ENCODE measurements at places on chromosomes 6 and 20.

DNA sequence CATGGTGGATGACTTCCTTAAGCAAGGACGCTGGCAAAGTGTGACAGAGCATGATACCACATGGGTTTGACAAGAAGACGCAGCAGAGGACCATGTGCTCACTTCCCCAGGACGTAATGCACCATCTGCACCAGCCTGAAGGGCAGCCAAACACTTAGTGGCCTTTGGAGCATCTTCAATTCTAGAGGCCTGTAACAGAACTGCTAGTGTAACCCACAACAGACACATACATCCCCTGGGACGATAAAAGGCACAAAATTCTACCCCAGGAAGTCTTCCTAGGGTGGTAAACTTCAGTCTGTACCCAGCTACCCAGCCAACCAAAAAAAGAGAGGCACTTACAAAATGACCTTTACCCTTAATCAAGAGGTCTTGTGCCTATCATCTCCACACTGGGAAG lies 9.2 kb upstream of the CPNE1 start:
- no peak for DNase-seq

- no peak for DNase-seq
Measured at GRCh38 chr20:41202426-41202825, 65.1 kb downstream of the PLCG1 start.

DNA sequence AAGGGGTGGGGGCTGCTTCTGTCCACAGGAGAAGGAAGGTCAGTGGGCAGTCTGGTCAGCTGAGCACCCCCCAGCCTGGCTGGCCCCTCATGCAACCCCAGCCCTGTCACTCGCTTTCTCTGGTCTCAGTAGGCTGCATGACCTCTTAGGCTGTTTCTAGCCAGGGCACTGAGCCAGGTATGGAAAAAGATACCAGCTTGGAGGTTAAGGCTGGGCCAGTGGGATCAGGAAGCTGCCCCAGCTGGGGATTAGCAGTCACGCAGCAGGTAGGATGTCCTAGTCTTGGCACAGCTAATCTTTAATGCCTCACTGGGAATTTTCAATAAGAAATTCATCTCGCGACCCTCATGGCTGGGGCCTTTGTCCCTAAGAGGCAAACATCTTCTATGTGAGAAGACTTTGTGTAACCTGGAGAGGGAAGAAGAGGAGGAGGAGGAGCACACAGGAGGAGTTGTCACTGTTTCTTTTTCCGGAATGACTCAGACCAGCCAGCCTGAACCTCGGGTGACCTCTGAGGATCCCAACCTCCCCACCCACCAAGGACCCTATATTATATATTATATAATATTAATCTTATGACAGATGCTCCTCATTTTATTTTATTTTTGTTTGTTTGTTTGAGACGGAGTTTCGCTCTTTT lies 2.4 kb upstream of the BPIFA2 start:
- DNase-seq: no peak

- no peak for DNase-seq
Measured at GRCh38 chr20:59042151-59042795, at the start of gene PRELID3B. PRELID3B (minus strand) TSS chr20:59042786; CDS start chr20:59042730, 56 bp downstream.

- DNase-seq: no peak
Measured at GRCh38 chr20:1418350-1418749, 25.5 kb upstream of the FKBP1A start.

- no peak for DNase-seq
Measured at GRCh38 chr6:22600059-22600458, 30.7 kb downstream of the HDGFL1 start.

DNA sequence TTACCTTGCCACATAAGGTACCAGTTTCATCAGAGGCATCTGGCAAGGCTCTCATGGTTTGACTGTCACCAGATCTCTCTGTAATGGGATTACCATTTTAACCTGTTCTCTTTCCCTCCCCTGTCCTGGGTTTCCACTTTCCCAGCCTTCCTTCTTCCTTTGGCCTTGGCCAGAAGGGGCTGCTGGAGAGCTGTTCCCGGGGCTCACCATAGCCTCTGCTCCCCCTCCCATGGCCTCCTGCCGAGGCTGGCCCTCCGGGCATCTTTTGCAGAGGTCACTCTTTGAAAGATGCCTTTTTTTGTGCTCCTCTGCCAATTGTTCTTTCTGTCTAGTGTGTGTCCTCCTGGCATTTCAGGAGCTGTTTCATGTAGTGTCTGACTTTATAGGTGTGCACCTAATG lies 100.7 kb upstream of the SCP2D1 start:
- no peak for DNase-seq

GRCh38 chr20:9220874-9221547 lies 152.1 kb downstream of the PLCB4 start:
- no peak for DNase-seq

- no peak for DNase-seq
Measured at GRCh38 chr6:40077315-40077714, 143.1 kb upstream of the MOCS1 start.

- no peak for DNase-seq
Measured at GRCh38 chr6:100289285-100289684, 175.4 kb downstream of the SIM1 start.

DNA sequence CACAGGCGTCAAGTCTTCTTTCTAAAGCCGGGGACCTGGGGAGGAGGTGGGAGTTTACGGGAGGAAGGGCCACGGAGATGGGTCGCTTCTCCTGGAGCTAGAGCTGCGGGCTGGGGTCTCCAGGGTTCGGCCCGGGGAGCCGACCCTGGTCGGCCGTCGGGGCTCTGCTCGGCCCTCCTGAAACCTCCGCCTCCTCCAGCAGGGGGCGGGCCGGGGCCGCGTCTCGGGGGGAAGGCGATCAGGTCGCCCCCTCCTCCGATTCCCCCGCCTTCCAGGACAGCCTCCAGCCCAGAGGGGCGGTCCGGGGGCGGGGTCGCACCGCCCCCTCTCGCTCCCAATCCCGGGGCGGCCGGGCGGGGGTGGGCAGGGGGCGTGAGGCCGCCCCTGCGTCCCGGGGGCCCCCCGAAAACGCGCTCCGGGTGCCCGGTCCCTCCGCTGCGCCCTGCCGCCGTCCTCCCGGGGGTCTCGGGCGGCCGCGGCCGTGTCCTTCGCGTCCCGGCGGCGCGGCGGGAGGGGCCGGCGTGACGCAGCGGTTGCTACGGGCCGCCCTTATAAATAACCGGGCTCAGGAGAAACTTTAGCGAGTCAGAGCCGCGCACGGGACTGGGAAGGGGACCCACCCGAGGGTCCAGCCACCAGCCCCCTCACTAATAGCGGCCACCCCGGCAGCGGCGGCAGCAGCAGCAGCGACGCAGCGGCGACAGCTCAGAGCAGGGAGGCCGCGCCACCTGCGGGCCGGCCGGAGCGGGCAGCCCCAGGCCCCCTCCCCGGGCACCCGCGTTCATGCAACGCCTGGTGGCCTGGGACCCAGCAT lies at the start of gene CEBPB:
Gene CEBPB (plus strand): TSS at position 580 of the 814 bp plus-strand sequence. CDS start 204 bp downstream, at position 784.
- peak; percentile 98 for DNase-seq

DNA sequence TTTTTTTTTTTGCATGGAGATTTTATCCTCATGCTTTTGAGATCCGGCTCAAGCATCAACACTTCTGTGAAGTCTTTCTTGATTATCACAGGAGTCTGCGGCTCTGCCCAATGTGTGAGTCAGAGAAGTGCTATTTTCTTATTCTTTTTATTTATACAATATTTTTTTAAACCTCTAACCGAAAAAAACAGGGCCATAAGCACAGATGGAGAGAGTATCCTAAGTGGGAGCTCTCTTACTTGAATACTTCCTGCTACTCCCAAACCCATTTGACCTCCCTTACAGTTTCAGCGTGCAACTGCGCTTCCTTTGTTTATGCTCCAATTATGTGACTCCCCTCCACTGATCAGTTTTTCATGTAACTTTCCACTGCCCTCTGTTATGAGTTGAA lies 8.7 kb upstream of the ATXN1 start:
- DNase-seq: no peak

DNA sequence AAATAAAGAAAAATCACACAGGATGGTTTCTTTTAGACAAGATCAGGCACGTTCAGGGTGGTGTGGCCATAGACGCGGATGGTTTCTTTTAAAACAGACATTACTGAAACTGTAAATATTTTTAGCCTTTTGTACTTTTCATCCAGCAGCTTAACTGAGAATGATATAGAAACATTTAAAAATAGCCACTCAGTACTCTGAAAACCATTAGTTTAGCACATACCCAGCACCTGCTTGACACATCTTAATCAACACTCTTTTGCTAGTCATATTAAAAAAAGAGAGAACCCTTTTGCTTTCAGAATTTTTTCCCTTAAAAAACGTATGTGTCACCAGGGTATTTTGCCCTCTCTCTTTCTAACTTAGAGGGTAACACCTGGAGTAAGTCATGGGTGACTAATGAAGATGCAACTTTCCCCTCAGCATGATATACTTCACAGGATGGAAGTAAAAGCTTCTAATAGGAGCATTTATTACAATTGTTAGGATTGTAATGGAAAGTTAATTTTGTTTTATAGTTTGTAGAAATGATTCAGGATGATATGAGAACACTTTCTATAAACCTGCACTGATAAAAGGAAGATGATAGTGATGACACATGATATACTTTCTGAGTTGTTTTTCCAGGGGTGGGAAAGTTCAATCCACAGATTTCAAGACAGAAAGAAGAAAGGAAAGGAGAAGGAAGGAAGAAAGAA lies 45.2 kb downstream of the BACH2 start:
- no peak for DNase-seq

DNA sequence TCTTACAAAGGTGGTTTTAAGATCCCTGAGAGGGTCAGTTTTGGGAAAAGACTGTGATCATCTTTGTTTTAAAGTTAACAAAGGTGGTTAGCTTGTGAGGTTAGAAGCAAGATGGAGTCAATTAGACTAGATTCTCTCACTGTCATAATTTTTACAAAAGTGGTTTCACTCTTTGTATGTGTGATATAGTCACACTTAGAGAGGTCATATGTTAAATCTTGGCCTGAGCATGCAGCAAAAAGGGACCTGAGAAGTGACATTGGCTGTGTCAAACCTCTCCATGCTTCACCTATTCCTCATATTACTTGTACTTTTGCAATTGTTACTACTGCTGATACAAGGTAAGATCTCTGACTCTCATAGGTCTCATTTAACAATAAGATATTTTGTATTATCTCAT lies 368.0 kb downstream of the TBC1D32 start:
- DNase-seq: no peak
